ENCODE measurements at places on chromosomes 6 and 20.

GRCh38 chr6:142210606-142211005 lies 63.5 kb downstream of the VTA1 start:
- DNase-seq, result no peak

- peak; percentile 13 for DNase-seq
These were observed 122.8 kb upstream of the COL21A1 start for GRCh38 chr6:56370127-56370540.

DNA sequence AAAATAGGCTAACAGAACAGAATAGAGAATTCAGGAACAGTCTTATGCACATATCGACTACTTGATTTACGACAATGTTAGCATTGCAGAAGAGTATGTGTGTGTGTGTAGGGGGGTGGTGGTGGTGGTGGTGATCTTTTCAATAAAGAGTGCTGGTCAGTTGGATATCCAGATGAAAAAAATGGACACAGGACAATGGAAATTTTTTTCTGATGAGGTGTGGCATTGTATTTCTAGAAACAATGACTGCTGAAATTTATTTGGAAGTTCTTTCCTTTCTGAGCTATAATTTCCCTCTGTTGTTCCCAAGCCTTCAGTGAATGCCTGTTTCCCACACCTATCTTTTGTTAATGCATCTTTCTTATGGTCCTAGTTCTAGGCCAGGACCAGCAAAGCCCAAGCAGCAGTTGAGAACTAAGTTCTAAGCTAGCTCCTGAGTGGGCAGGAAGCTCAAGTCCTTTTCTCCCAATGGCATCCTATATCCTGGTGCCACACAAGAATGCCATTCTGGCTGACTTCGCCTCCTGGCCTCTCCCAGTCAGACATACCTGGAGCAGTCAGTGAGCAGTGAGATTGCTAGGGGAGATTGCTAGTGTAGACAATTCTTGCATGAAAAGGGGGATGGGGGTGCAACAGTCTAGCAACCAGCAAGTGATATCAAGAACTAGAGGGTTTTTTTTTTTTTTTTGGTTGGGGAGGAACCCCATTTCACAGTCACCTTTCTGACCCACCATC lies 1.2 kb upstream of the TOX2 start:
- DNase-seq, result no peak

- no peak for DNase-seq
These were observed 7.3 kb downstream of the ABT1 start for GRCh38 chr6:26604026-26604425.

GRCh38 chr20:62141397-62142251 lies 1.6 kb downstream of the PSMA7 start:
- DNase-seq, result no peak

DNA sequence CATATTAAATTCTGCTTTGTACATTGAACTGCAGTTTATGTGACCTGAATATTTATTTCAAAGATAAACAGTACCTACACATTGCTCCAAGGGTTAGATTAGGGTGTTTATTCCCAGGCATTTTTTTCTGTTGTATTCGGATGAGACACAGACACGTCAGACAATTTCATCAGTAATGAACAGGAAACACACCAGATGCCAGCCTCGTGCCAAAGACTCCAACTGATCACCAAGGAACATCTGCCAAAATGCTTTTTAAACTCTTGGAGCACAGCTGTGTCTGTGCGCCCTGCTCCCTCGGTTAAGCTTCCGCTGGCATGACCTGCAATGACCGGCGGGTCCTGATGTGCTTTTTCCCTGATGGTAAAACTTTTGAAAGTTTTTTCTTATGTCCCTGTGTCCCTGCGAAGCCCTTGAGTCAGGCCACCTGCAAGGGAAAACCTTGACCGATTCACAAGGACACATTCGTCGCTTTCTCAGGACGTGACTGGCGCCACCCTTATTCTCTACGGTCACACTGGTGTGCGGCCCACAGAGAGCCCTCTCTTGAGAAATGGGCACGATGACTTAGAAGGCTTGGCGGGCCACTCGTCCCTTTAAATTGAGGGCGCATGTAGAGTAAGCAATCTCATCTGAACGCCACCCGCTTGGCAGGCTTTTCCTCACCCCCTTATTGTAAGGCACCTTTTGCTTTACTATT lies 173.9 kb downstream of the QKI start:
- DNase-seq, result no peak

GRCh38 chr6:41639809-41640371 lies 1.6 kb downstream of the MDFI start:
- no peak for DNase-seq

DNA sequence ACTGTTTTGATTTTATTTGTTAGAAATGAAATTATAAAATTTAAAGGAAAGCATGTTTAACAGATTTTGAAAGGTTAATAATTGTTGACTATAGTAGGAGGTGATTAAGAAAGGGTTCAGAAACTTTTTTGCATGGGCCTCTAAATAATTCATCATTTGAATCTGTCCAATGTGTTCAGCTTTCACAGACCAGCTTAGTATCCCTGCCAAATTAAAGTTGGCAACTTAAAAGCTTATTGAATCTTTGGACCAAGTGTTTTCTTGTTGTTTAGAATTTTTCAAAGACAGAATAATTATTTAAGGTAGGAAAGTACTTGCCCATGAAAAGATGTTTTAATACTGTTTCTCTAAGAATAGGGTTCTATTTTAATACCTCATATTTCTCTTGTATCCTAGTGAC lies 466.0 kb downstream of the GJA1 start:
- no peak for DNase-seq

DNA sequence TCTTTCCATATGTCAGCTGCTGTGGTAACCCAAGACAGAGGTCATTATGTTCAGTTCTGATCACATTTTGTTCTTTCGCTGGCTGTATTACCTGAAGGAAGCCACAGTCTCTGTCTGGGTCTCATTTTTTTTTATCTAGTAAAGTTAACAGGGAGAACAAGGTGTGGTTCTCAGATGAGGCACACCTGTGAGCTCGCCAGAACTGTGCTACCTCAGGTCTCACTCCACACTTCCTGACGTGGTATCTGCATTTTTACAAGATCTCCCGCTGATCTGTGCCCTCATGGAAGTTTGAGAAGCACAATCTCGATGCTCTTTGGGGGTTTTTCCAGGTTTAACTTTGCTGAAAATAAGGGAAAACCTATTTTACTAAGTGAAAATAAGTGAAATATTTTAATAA lies 169.5 kb upstream of the CENPW start:
- DNase-seq, result no peak

DNA sequence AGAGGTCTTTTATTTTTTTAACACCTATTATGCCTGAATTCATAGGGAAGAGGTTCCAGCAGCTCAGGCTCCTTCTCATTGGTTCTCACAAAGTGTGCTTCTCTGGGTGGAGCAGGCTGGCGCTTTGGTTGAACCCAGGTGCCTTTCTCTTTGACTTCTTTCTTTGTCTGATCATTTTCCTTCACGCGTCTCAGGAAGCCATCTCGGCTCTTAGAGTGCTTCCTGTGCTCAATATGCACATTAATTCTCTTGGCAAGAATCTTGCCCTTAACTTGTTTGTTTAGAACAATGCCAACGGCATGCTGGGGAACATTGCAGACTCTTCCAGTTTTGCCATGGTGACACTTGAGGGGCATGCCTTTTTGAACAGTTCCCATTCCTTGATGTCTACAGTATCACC lies 44.2 kb upstream of the RNF24 start:
- no peak for DNase-seq

DNA sequence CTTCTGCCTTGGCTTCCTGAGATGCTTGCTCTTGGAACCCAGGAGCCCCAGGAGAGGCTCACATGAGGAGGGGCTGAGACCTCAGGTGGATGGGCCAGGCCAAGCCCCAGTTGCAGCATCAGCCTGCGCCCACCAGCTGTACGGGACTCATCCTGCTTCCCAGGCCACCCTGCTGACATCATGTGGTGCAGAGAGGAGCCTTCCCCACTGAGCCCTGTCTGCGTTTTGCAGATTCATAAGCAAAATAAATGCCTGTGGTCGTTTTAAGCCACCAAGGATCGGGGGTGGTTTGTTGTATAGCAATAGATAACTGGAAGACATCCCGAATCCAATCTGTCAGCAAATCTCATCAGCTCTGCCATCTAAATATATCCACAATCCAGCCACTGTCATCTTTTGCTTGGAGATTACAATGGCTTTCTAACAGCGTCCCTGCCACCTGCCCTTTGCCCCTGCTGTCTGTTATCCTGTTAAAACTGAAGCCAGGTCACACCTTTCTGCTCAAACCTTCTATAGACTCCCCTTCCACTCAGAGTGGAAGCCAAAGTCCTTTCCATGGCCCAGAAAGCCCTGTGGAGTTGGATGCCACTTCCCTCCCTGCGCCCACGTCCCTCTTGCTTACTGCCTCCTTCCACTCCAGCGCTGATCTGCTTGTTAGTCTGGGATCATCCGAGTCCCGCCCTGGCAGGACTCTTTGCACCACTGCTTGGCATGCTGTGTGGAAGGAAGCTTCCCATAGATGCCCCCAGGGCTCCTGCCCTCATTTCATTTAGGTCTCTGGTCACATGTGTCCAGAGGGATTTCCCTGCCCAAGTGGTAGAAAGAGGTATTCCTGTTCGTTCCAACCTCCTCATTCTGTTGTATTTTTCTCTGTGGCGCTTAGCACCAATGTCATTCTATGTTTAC lies 24.0 kb upstream of the MLN start:
- DNase-seq, result no peak

GRCh38 chr6:53805725-53806124 lies 10.9 kb downstream of the LRRC1 start:
- no peak for DNase-seq

- DNase-seq, result no peak
These were observed 770 bp downstream of the KIF3B start for GRCh38 chr20:32278199-32278643.

DNA sequence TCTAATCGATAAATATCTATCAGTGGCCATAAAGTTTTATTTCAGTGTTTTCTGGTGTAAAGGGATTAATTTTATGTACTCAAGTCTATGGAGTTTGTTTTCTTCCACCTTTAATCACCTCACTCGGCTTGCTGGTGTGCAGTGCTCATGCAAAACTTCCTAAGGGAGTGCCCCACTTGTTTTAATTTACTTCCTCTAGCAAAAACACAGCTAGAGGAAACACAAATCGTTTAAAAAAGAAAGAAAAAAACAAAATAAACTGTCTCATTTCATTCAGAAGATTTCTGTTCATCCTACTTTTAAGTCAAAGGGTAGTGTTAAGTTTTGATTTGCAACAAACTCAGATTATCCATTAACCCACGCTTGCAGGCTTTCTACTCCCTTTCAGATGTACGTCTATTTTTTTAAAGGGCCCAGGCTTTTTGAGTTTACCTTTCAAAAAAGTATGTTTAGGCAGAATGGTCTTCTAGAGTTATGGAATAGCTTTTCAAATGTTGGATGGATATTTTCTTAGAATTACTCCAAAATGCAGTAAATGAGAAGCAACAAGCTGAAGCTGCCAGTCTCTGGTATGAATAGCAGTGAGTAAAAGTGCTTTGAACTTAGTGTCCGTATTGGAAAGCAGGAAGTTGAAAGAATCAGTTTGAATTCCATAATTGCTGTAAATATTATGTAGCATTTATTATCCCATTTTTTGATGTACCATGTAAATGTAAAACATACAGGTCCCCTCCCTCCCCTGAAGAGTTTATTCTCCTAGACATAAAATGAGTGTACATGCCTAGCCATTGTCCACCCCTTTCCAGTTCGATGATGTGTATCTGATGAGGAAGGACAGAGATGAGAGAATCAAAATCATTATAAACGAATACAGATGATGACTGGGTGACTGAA lies 113.3 kb downstream of the SLC16A10 start:
- DNase-seq, result no peak

DNA sequence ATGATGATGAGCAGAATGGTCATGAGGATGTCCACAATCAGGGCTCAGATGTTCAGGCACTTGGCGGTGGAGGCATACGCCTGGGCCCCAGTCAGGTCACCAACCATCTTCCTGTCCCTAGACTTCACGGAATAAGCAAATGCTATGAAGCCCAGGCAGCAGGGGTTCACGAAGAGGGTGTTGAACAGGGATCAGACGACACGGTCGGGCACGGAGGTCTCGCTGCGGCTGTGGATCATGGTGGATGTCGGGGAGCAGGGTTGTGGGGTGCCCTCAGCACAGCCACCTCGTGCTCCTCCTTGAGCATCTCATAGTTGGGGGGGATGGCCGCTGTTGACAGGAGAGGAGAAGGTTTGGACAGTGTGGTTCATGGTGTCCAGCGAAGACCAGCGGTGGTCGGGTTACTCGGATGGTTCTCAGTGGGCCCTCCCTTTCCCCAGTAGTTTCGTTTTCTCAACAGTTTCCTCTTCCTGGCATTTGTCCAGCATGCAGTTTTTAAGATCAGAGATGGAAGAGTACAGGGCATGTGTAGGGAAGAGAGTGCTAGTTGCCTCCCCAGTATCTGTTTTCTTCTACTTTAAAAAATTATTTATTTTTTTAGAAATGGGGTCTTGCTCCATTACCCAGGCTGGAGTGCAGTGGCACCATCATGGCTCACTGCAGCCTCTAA lies 20.3 kb upstream of the SPDEF start:
- no peak for DNase-seq

GRCh38 chr20:56945057-56945456 lies 316.0 kb downstream of the TFAP2C start:
- DNase-seq, result no peak

GRCh38 chr6:109332748-109333147 lies 49.5 kb downstream of the CD164 start:
- peak; percentile 32 for DNase-seq

- no peak for DNase-seq
These were observed 58.0 kb downstream of the SYTL3 start for GRCh38 chr6:158707821-158708195.

- no peak for DNase-seq
These were observed 29.0 kb downstream of the OTOR start for GRCh38 chr20:16777126-16777525.

DNA sequence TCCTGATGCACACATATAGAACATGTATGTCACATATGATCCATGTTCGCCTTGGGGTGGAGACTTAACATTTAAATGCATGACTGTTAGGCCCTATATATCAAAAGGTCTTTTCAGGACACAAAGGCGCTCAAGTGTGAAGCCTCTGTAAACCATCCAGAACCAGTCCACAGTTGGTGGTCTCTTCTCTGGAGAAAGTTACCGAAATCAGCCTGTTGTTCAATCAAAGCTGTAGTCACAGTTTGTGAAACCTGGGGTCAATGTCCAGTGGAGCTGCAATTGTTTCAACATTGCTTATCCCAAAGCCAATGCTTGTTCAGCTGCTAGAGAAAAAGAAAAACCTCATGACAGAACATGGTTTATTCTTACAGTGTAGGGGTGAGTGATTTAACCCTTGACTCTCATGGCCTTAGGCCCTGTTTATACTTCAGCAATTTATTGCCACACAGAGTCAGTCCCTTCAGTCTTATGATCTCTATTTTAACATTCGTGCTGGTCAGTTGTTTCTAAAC lies 193.6 kb upstream of the CST7 start:
- no peak for DNase-seq
